ENCODE measurements at places on chromosomes 3 and 15. TPM values are rescaled to one million over a fixed set of nuclear protein-coding genes. Genes with fewer than 3 reads are reported as not detected.

GRCh38 chr3:192915304-192915703 lies 2.4 kb downstream of the MB21D2 start:
- peak; percentile 22 for DNase-seq

- no peak for DNase-seq
Observed at GRCh38 chr15:73227433-73228056, 141.2 kb downstream of the HCN4 start.

- no peak for DNase-seq
Observed at GRCh38 chr3:16975083-16975482, 90.3 kb downstream of the PLCL2 start.

DNA sequence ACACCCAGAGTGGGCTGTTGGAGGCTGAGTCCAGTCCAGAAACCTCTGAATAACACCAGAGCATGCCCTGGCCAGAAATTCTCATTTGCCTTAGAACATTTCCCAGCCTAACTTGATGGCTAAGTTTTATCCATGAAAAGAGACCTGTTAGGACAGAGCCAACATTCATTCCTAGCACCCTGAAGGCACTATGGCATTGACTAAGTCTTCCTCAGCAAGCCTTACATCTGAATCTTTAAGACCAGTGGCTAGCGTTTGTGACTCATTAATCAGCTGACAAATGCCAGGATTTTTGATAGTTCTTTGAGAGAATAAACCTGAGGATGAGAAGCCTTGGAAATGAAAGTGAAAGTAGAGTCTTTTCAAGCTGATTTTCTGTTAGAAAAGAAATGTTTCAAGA lies 1087.1 kb upstream of the ALCAM start:
- no peak for DNase-seq

DNA sequence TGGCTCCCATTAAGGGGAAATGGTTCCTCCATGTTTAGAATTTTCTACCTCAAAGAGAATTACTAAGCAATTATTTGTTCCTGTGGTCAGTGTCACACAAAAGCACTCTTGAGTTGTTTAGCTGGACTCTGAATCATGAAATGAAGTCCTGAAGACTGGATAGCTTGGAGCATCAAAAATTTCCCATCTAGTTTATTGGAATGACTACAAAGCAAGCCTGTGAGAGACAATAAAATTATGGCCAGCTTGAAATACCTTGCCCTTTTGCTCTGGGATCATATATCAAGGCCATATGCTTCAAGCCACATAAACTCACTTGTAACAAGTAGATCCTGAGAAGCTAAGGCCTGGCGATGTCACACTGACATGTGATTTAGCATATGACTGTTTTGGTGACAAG lies 292.3 kb downstream of the TIGIT start:
- no peak for DNase-seq

GRCh38 chr3:20421-20820 lies 176.1 kb upstream of the CHL1 start:
- no peak for DNase-seq

GRCh38 chr3:1406250-1406649 lies 313.4 kb downstream of the CNTN6 start:
- no peak for DNase-seq

- no peak for DNase-seq
Observed at GRCh38 chr3:183777016-183777618, 48.3 kb downstream of the MAP6D1 start.

- peak; percentile 78 for DNase-seq
Observed at GRCh38 chr3:15268033-15268631, 62.1 kb downstream of the CAPN7 start.

DNA sequence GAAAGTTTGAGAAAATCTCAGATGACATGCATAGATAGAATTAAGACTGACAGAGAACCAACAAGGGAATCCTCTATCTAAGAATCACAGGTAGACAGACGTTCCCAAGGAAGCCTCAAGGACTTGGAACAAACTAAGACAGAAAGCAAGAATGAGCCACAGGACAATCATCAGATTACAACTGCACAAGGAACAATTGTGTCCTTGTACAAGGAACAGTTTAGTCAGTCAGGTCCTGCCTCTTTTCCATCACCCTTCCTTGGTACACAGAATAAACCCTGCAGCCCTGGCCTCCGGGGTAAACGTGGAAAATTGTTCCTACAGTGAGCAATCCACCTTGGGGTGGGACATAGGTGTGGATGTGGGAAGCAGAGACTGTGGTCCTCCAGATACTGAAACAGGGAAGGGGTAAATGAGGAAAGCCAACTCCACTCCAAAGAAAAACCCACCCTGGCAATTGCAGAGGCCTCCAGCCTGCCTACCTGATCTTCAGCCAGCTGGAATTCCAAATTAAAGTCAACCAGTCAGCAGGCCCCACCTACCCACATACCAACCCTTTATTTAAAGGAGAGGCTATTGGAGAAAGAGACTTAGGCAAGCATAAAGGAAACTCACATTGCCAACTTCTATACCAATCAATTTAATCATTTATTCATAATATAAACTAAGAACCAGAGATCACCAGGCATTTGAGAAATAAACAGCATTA lies 73.4 kb downstream of the ULK4 start:
- no peak for DNase-seq

DNA sequence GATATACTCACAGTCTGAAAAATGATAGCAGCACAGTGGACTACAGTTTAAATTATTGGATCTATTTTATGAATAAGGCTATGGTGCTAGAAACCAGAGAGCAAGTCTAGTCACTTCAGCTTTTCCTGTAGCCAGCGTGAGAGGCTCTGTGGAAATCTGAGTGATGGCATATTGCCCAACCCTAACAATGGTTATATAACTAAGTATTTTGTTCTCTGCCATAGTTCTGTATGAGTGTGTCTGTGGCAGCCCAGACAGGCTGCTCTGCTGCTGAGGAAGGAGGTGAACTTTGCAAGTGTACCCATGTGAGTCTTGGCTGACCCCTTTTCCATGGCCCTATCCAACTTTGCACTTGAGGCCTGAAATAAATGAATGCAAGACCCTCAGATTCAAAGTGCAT lies 105.7 kb downstream of the LRTM1 start:
- DNase-seq = no peak

GRCh38 chr15:99703603-99704443 lies 29.4 kb downstream of the LYSMD4 start:
- DNase-seq = peak; percentile 51

DNA sequence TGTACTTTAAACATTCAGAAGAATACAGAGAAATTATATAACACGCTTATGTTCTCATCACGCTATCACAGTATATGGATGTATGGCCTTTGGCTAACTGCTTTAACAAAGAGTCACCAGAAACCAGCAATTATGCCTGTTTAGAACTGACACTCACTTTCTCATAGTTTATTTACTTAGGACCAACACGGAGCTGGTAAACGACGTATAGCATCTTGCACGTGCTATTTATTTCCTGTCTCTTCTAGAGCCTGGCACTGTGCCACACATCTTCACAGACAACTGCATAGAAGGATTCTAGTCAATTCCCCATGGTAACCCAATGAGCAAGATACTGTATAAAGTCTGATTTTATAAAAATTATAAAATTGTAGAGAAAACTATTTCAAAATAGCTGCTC lies 43.6 kb downstream of the TBC1D2B start:
- DNase-seq = no peak

GRCh38 chr3:67018105-67018788 lies 20.1 kb downstream of the KBTBD8 start:
- DNase-seq = no peak

- DNase-seq = no peak
Observed at GRCh38 chr15:48596415-48596814, 49.1 kb downstream of the FBN1 start.

DNA sequence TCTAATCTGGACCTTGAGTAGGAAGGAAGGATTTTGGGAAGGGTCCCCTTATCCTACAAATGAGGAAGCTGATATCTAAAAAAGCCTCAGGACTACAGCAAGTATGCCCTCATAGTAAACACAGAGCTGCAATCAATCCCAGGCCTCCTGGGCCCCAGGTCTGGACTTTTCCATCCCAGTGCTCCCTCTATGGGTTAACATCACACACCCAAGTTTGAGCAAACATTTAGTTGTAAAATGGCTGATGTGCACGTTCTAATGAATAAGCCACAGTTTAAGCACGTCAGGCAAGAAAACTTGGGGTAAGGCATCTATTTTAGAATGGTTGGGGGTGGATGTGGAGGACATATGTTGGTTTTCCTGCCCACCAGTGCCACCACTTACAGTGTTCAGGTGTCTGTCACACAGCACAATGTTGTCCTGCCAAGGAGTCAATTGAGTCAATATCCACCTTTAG lies 44.3 kb upstream of the UBE2E1 start:
- DNase-seq = no peak

DNA sequence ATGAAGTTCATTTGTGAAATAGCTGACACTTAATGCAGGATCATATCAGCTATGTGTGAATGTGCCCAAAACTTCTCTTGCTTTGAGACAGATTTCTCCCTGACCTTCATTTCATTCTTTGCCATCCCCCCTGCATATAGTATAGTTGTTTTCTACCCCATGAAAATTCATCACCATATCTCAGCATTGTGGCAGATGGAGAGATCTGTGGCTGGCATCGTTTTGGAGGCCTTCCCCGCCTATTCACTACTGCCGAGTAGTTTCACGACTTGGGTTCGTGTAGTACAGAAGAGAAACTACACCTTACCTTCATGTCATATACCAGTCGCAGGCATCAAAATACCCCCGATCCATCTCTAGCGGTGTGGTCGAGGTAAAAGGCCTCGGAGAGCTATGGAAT lies 66.2 kb upstream of the SELENOK start:
- DNase-seq = no peak

GRCh38 chr15:100972975-100973350 lies 53.8 kb downstream of the LRRK1 start:
- DNase-seq = no peak

GRCh38 chr3:142263112-142263511 lies 37.7 kb upstream of the GK5 start:
- no peak for DNase-seq

DNA sequence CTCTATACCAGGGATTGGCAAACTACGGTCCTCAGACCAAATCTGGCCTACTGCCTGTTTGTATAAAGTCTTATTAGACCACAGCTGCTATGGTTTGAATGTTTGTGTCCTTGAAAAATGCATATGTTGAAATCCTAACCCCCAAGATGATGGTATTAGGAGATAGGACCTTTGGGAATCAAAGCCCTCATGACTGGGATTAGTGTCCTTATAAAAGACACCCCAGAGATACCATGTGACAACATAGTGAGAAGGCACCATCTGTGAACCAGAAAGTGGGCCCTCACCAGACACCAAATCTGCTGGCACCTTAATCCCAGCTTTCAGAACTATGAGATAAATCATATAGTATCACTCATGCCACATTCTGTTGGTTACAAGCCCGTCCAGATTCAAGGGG lies 7.4 kb downstream of the HMCES start:
- no peak for DNase-seq

- no peak for DNase-seq
Observed at GRCh38 chr15:53658827-53659555, 100.5 kb downstream of the WDR72 start.

DNA sequence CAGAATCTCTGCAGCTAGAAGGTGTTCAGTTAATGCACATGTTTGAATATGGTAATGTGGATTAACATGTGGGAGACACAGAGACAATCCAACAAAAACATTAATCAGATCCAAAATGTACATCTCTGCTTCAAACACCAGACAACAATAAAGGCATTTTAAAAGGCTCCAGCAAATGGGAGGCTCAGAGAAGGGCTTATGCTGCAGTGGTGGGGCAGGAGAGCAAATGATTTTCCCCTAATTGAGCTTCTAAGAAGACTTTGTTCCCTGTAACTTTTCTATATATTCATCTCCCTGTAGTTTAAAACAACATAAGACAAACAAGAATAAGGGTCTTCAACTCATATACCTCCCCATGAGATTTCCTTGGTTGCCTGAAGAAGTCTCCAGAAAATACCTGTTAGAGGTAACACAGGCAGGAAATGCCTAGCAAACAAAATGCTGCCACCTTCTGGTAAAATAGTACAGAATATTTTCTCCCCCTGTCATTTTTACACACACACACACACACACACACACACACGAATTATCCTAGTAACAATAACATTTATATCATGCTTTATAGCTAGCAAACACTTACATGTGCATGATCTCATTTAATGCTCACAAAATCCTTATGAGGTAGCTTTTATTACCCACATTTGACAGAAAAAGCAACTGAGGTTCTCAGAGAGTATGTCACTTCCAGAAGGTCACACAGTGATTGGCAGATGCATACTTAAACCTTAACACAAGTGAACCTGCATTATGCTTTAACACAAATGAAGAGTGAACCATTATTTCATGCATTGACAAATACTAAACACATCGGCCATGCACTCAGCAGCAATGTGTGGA lies 123.4 kb upstream of the MB21D2 start:
- no peak for DNase-seq

GRCh38 chr15:26177816-26178215 lies 314.7 kb upstream of the ATP10A start:
- DNase-seq = no peak

DNA sequence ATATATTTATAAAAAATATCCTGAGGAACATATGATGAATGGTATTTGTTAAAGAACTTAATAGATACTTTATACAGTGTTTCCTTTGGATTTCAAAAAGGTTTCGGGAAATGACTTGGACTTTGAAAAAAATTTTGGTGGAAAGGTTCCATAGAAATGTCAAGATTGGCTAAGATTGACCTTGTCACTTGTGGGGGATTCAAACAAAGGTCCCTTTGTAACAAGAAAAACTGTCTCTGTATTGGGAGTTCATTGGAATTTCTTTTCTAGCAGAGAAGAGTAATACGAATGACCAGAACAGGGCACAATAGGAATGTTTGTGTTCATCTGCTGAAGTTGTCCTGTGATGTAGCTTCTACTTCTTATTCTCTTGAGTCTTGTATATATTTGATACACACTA lies 43.2 kb downstream of the ARHGEF26 start:
- no peak for DNase-seq

- DNase-seq = no peak
Observed at GRCh38 chr3:112629425-112629824, 11.5 kb downstream of the CCDC80 start.

- no peak for DNase-seq
Observed at GRCh38 chr3:139101396-139101795, 56.7 kb upstream of the PRR23C start.

DNA sequence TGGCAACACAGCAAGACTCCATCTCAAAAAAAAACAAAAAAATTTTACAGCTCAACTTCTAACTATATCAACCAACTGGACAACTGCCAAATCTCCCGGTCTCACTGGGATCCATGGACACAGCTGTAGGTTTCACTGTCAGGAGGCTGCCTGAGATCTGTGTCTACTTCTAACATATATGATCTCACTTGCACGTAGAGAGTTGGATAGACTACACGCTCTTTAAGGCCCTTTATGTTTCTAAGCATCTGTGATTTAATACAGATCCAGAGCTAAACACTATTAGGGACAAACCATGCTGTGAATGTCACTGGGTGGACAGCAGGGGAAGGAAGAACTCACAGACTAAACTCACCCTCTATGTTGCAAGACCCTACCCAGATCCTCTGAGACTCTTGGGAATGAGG lies 13.0 kb upstream of the APOD start:
- no peak for DNase-seq

Gene SUCNR1
- 11.7 TPM for polyA plus RNA-seq

Gene TTC23
- polyA plus RNA-seq = 30.7 TPM

Gene SLC6A11
- polyA plus RNA-seq = 0.06 TPM

Gene MRPL3
- 133 TPM for polyA plus RNA-seq

Gene CDC25A
- polyA plus RNA-seq = 10.3 TPM

Gene CEP19
- polyA plus RNA-seq = 5.6 TPM

Gene ARIH1
- polyA plus RNA-seq = 211 TPM

Gene KCNH8
- 1.1 TPM for polyA plus RNA-seq

Gene SLC12A8
- polyA plus RNA-seq = 6.0 TPM

Gene NMB
- 4.9 TPM for polyA plus RNA-seq

Gene HES1
- polyA plus RNA-seq = 98.7 TPM

Gene GABRR3
- 0.04 TPM for polyA plus RNA-seq

Gene AGTR1
- 18.9 TPM for polyA plus RNA-seq

Gene CAPN7
- polyA plus RNA-seq = 52.6 TPM

Gene LCTL
- polyA plus RNA-seq = 0.10 TPM

Gene TMC3
- 0.20 TPM for polyA plus RNA-seq

Measured in right renal pelvis (tissue), 4 donors.